T-helper 2 cell treated with Interferon-gamma antibody and Interleukin-4, amounts not matched to agents 100 ng/mL and 5 ng/mL, for 36 hours (primary cell): ENCODE measurements at places on chromosomes 7 and 10. TPM values are rescaled to one million over a fixed set of nuclear protein-coding genes. Genes with fewer than 3 reads are reported as not detected.

Gene MOGAT3
- not detected in 2 replicates for total RNA-seq

Gene LEP
- not detected in 2 replicates for total RNA-seq

Gene PRSS58
- not detected in 2 replicates for total RNA-seq

Gene FKBP6
- total RNA-seq, result not detected in 2 replicates

Gene FOXI2
- total RNA-seq, result not detected in 2 replicates
